ENCODE measurements at places on chromosomes 4 and X.

DNA sequence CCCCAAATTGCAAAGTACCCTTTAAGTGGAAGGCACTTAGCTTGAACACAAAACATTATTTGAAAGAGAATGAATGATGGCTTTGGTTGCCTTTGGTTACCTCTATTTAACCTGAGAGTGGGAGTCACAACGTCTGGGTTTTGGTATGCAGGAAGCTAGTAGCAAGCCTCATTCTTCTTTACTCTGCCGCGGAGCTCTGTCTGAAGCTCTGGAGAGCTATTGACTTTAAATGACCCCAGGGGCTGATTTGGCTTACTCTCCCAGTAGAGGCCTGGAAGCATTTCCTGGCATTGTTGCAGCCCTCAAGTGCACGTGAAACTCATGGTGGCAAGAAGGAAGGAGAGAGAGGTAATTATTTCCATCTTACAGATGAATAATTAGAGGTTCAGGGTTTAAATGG is 81.8 kb upstream of the MAGEA4 start:
- no peak for DNase-seq

DNA sequence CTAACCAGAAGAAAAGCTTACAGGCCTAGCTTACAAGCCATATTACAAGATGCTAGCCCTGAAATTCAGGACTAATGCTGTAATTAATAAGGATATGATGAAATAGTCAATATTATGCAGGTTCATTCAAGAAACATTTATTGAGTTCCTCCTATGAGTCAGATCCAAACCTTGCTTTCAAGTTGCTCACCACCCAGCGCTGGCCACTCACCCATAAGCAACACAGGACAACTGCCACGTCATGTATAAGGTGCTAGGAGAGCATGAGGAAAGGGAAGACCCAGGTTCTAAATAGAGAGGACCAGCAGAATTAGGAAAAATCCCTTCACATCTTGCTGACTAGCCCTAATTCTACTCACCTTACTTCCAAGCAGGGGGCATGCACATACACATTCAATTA is 23.3 kb downstream of the MAML3 start:
- no peak for DNase-seq

GRCh38 chrX:129678614-129679195 is 23.9 kb upstream of the APLN start:
- DNase-seq = no peak

- no peak for DNase-seq
These were observed 5.9 kb upstream of the GRPEL1 start for GRCh38 chr4:7073526-7074390.

DNA sequence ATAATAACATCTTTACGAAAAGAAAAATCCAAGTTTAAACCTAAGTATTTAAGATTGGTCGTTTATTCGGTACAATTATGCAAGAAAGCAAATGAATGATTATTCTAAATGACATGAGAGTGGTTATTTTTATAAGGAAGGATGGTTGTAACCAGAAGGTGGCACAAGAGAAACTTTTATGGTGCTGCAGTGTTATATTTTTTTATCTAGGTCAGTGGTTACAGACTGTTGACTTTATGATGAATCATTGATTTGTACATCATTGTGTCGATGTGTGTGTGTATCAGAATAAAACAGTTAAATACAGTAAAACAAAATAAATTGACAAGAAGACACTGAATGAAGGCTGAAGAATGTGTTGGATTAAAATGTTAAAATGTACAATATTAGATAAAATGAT is 9.8 kb downstream of the DCAF8L2 start:
- DNase-seq = no peak

GRCh38 chr4:6478546-6479220 is 6.3 kb upstream of the PPP2R2C start:
- DNase-seq = no peak

GRCh38 chr4:90602726-90603125 is 475.5 kb downstream of the CCSER1 start:
- no peak for DNase-seq

DNA sequence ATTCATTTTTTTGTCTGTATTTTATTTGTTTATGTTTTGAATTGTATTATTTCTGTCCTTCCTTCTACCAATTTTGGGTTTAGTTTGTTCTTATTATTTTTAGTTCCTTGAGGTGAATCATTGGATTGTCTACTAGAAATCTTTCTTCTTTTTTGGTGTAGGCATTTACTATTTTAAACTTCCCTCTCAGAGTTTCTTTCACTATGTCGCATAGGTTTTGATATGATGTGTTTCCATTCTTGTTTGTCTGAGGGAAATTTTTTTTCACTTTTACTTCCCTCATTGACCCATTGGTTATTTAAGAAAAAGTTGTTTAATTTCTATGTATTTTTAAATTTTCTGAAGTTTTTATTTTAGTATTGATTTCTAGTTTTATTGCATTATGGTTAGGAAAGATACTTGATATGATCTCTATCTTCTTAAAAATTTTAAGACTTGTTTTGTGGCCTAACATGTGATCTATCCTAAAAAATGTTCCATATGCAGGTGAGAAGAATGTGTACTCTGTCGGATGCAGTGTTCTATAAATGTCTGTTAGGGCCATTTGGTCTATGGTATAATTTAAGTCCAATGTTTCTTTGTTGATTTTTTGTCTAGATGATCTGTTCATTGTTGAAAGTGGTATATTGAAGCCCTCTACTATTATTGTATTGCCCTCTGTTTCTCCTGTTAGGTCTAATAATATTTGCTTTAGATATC is 68.8 kb downstream of the IL15 start:
- DNase-seq = no peak

- DNase-seq = no peak
These were observed 1065.7 kb upstream of the FTHL17 start for GRCh38 chrX:32137525-32137924.

DNA sequence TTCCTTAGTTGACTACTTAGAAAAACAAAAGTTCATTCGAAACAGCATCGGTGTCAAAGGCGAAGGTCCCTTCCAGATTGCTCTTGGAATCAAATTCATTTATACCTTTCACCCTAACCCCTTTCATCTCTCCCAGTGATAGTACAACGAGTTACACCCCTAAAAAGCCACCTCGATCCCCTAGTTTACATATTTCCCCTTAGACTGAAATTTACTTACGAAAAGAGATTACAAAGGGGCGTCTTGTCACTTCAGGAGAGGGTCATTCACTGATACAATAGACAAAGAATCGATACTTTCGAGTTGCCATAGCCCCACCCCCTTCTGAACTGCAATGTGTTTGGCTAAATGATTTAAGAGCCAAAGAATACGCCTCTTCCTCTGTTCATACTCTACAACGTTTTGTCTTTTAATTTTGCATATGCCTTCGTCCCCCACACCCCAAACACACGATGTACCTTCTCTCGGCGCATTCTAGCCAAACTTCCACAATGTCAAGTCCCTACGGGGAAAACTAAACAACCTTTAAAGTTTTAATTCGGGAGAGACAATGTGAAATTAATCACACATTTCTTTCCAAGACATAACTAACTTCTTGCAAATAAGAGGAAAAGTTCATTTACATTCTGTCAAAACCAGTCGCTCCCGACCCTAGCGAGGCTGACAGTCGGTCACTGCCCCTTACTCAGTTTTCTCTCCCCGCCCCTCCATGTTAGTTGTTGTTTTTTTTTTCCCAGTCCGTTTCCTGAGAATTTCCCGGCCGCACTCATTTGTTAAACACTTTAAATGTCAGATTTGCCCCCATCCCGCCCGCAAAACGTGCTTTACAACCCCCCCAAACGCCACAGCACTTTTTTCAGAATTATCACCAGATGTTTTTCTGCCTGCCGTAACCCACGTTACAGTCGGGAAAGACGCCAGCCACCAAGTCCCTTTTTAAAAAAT is 88.6 kb downstream of the HPRT1 start:
- no peak for DNase-seq

- DNase-seq = no peak
These were observed 17.1 kb upstream of the PBDC1 start for GRCh38 chrX:76155786-76156185.

DNA sequence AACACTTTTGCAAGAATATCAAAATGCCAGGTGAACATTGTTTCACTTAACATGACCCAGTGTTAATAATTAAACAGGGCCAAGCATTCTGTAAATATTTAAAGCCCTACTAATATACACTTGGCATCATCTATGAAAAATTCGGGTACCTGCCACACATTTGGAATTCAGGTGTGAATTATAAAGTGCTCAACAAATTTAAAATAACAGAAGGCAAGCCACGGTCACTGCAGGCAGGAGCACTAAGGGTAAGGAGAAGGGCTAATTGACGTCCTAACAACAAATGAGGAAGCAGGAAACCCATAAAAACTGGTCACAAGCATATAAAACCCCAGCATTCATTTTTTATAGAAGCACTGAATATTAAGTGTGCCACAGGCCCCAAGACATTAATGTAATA is 43.8 kb upstream of the CPEB2 start:
- DNase-seq = no peak

- DNase-seq = no peak
These were observed 67.5 kb downstream of the FBXW7 start for GRCh38 chr4:152468408-152468807.

DNA sequence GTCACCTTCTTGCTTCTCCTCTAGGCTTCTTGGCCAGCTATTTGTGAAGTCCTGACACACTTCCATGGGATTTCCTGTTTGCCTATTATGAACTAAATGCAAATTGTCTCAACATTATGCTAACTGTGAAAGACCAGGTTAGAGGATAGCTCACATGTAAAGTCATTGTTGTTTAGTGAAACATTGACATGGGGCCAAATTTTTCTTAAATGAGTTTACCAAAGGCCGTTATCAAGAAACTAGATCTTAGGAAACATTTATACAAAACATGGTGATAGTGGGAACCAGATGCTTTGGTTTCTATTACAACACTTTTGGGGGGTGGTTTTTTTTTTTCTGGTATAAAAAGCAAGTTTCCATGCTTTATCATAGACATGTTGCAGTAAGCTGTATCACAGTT is 466.8 kb upstream of the FAM241A start:
- DNase-seq = no peak

DNA sequence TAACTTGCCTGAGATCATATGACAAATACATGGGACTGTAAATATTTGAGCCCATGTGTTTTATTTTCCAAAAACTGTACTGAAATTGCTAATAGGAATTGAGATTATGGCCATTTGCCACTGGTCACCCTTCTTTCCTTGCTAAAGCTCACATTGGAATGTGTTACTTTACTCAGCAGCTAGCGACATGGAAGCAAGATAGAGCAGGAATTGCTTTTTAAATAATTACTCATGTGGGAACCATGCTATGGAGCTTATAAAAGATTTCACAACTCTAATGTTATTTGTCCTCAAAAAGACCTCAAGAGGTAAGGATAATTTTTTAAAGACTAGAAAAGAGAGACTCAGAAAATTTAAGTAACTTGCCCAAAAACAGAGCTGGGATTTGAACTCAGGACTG is 48.8 kb upstream of the AFAP1 start:
- DNase-seq = no peak

DNA sequence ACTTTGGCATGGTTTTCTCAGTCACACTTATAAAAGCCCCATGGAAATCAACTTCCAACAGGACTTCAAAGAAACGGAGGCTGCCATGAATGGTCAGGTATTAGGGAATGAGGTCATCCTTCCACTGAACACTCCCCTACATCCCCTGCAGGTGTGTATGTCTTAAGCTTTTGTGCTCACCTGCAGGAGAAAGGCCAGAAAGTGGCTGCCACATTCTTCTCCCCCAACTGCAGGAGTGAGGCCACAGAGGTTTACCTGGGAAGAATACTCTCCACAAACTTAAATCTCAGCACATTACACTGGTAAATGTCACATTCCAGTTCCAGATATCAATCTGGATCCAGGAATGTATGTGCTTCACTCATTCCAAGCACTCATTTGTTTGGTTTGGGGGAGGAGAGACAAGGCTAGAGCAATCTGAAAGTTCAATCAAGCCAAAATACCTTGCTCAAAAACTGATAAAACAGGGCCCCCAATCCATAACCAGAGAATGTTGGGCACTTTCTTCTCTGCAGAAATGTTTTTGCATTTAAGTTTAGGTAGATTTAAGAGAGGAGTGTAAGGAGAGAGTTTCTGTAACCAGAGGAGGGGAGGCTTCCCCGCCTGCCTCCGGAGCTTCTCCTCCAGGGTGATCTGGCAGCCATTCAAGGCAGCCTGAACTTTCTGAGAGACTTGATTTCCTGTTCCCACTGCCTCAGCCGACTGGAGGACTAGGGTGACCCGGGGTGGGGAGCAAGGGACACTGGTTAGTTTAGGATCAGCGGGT is 15.4 kb downstream of the FAM9C start:
- DNase-seq = no peak

- DNase-seq = no peak
These were observed 269.4 kb upstream of the CT83 start for GRCh38 chrX:116732214-116732613.

DNA sequence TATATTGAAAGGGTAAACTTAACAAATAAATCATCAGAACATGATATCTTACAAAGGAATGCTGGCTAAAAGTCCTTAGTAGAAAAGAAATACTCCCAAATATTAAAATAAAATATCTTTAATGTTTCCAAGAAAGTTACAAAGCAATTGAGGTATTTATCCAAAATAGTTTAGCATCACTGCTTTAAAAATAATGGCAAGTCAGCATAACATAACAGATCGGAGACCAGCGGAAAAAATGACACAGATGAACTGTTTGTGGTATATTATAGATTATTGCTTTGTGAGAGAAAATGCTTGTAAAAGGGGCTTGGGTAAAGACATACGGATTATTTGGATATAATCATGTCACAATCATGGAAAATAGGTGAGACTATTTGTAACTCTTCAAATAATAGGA is 168.5 kb upstream of the TEX13C start:
- DNase-seq = no peak

DNA sequence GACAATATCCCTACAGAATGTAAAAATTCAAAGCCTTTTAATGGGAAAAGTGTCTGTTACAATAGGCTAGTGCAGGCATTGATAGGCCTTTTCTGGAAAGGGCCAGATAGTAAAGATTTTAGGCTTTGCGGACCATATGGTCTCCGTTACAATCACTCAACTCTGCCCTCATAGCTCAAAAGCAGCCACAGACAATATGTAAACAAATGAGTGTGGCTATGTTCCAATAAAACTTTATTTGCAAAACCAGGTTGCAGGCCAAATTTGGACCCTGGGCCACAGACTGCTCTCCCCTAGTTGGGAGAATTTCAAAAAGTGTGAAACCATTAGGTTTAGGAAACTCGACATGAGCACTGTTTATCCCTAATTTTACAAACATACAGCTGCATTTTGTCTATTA is 112.2 kb downstream of the VCX3B start:
- DNase-seq = no peak

DNA sequence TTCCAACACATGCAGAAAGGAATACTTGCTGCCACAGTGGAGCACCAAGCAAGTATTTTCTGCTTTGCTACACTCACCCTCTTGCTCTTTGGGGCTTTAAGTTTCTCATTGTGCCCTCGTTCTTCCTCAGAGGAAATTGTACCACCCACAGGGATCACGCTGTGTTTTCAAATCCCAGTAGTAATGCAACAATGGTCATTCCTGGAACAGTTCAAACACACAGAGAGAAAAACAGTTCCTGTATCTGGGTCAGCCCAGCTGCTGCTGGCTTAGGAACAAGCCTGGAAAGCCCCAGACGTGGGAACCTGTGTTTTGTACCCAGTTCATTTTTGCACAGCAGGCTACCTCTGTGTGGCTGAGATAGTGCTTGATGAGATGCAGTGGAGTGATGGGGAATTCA is 907.8 kb downstream of the STPG2 start:
- no peak for DNase-seq

GRCh38 chrX:53194308-53194707 is 30.7 kb downstream of the KDM5C start:
- DNase-seq = no peak
